ENCODE measurements at places on chromosomes 11 and 22. TPM values are rescaled to one million over a fixed set of nuclear protein-coding genes. Genes with fewer than 3 reads are reported as not detected.

Gene SERPIND1
- not detected for total RNA-seq

Gene NLRP14
- total RNA-seq = not detected

Gene PRODH
- 0.28 TPM for total RNA-seq

Gene AMOTL1
- total RNA-seq = 11.0 TPM

Gene POU2AF1
- not detected for total RNA-seq

Gene MRPL49
- total RNA-seq = 86.9 TPM

Gene SLC22A6
- total RNA-seq = not detected

Gene KRTAP5-8
- total RNA-seq = not detected

Gene POTEH
- not detected for total RNA-seq

Gene MAJIN
- 0.10 TPM for total RNA-seq

Gene ART5
- 0.33 TPM for total RNA-seq

Gene THRSP
- not detected for total RNA-seq

Gene NXPE2
- not detected for total RNA-seq

Gene FGF3
- total RNA-seq = not detected

Gene SLC6A5
- not detected for total RNA-seq

Gene PLA2G3
- not detected for total RNA-seq

Gene PKP3
- 34.0 TPM for total RNA-seq

Gene MRGPRE
- not detected for total RNA-seq

Gene OR51E2
- total RNA-seq = 0.14 TPM

Gene HPX
- total RNA-seq = 0.55 TPM

Gene PGGHG
- total RNA-seq = 9.8 TPM

Gene RIMBP3B
- 0.71 TPM for total RNA-seq

Gene OR4P4
- total RNA-seq = not detected

Gene CSNK2A3
- 1.7 TPM for total RNA-seq

Gene P2RY6
- 14.1 TPM for total RNA-seq

Gene SLC22A12
- total RNA-seq = not detected

Gene GVQW3
- 1.1 TPM for total RNA-seq

Gene DPAGT1
- 43.8 TPM for total RNA-seq

Gene OR10S1
- not detected for total RNA-seq

Gene OR5A2
- total RNA-seq = not detected

Gene MYEOV
- total RNA-seq = 113 TPM

Gene MMP7
- 23.0 TPM for total RNA-seq

Gene CCDC87
- 0.89 TPM for total RNA-seq

Gene CLDN25
- not detected for total RNA-seq

Gene SELENOM
- total RNA-seq = 80.2 TPM

Gene CACNA1I
- 0.03 TPM for total RNA-seq

Gene TMEM191C
- total RNA-seq = 1.1 TPM

Gene SLC35E4
- total RNA-seq = 6.4 TPM

Gene UBQLN3
- not detected for total RNA-seq

Gene MPPED2
- not detected for total RNA-seq

Gene TBX10
- not detected for total RNA-seq

Gene CCDC188
- not detected for total RNA-seq
